Stimulated activated CD4-positive, alpha-beta T cell treated with anti-CD3 and anti-CD28 coated beads, TNF-alpha, amount 100 ng/mL, for 48 hours (primary cell): ENCODE measurements at places on chromosomes 11 and 22.

- DNase-seq: no peak
Measured at GRCh38 chr11:72236083-72236697, 7.8 kb downstream of the PHOX2A start.

DNA sequence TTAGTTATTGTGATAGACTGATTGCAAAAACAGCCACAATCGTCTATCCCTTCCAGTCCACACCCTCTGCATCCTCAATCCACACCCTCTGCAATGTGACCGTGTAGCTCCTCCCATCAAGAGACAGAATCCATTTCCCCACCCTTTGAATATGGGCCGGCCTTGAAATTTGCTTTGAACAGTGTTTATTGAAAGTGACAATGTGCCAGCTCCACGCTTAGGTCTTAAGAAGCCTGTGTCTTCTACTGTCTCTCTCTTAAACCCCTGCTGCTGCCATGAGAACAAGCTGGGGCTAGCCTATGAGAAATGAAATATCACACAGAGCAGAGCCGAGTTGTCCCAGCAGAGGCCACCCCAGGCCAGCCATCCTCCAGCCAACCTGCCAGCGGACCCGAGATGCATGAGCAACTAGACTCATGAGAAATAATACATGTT, 22.3 kb upstream of the MICAL2 start:
- no peak for DNase-seq

GRCh38 chr11:777288-778255, at the start of gene GATD1:
Gene GATD1, minus strand, starts transcription at chr11:777487. Its CDS starts 25 bp downstream, at chr11:777462.
- DNase-seq: peak; percentile 87

DNA sequence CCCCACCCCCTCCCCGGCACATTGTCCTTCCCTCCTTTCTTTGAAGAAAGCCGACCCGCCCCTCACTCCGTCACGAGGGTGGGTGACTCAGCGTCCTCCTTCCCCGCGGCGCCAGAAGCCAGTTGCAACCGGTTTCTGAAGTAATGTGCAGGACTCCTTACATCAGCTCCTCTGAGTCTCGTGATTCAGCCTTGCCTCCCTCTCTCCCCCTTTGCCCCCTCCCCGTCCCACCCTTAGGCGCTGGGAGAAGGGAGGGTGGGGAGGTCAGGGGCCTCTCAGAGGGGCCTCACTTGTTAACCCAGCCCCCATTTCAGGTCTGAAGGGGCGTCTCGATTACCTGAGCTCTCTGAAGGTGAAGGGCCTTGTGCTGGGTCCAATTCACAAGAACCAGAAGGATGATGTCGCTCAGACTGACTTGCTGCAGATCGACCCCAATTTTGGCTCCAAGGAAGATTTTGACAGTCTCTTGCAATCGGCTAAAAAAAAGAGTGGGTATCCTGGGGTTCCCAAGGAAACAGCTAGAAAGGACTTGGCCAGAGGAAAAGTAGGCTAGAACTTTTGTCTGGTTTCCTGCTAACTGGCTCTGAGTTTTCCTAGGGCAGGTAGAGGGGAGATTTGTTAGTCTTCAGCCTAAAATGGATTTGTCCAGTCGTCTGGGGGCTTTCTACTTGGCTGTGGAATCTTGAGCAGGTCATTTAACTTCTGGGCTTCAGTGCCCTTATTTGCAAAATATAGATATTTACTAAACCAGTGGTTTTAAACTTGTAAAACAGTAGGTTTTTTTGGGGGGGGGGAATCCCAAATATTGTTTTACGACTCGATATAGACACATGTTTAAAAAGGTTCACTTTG, 1.1 kb downstream of the SLC3A2 start:
- DNase-seq: peak; percentile 90

GRCh38 chr11:66363187-66363601, 8.4 kb downstream of the SLC29A2 start:
- no peak for DNase-seq

DNA sequence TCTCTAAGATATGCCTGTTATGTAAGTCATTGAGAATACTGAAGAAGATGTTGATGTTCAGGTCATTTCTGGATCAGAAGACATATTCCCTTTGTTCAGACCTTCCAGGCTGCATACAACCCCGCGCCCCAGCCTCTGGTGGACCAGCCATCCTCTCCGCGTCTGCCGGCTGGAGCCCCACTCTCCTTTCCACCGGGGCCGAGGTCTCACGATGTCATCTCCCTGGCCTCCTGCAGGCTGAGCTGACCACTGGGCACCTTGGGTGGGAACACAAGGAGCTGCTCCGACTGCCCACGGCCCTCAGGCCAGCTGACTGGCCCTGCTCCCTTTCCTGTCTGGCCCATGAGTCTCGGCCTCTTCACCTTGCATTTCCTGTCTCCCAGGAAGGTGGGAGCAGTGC, 124.6 kb downstream of the SHANK2 start:
- no peak for DNase-seq

DNA sequence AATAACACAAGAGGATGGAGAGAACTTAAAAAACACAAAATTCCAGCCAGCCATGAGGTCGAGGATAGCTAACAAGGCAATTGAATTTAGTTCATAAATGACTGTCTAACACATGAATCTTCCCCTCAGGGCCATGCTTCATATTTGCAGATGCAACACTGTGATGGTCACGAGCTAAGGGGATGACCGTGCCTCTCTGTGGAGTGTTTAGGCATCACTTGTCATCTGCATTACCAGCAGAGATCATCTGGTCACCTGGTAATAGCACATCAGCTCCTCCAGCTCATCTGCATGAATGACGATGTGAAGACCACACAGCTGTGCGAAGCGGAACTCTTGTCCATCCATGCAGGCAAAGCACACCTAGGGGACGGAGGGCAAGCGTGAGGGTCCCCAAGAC, 20.9 kb upstream of the SLC25A1 start:
- no peak for DNase-seq

DNA sequence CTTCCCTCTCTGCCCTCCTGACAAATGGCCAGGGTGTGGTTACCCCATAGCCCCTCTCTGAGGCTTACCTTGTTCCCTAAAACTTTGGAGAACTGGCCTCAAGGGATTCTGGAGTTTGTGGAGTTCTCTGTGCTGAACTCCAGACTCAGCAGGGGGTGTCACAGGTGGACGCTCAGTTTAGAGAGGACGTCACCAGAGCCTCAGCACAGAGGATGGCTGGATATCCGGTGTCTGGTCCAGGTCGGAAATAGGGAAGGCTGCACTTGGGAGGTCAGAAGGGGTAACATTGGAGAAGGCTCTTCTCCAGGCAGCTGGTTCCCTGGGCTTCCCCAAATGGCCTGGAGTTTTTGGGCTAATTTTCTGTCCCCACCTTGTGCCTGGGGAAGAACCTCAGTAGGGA, 64.2 kb downstream of the ADAMTS15 start:
- DNase-seq: no peak

- DNase-seq: no peak
Measured at GRCh38 chr11:62004473-62004872, 37.0 kb upstream of the FTH1 start.
